ENCODE measurements at places on chromosomes 11 and 22. TPM values are rescaled to one million over a fixed set of nuclear protein-coding genes. Genes with fewer than 3 reads are reported as not detected.

The UPB1 gene
- total RNA-seq, result not detected

The ANO9 gene
- total RNA-seq, result 1.5 TPM

The HBG1 gene
- not detected for total RNA-seq

The OR2AT4 gene
- not detected for total RNA-seq

The CRYBA4 gene
- not detected for total RNA-seq

The OR52H1 gene
- not detected for total RNA-seq

The MS4A4E gene
- not detected for total RNA-seq

The KRTAP5-2 gene
- not detected for total RNA-seq

Data from A549 treated with ZK216348 at 1 μM for 4 hours (cell line).